IMR-90 (cell line): ENCODE measurements at places on chromosomes 3 and 15.

DNA sequence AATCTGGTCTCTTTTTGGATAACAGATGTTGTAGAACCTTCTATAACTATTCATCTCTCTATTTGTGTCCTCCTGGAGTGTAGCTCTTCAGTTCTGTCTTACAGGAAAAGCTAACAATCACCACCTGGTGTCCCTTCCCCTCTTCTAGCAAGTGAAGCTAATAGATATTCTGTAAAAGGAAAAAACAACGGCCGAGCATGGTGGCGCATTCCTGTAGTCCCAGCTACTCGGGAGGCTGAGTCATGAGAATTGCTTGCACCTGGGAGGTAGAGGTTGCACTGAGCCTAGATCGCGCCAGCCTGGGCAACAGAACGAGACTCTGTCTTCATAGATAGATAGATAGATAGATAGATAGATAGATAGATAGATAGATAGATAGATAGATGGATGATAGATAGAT, 779.4 kb downstream of the TUSC7 start:
- no peak for DNase-seq

- no peak for DNase-seq
These were observed 380.9 kb downstream of the EDEM1 start for GRCh38 chr3:5568451-5568850.

GRCh38 chr3:76025561-76025960, 240.2 kb upstream of the ZNF717 start:
- no peak for DNase-seq

- no peak for DNase-seq
These were observed 249.7 kb downstream of the PTPRG start for GRCh38 chr3:61810953-61811497.

- DNase-seq, result no peak
These were observed 192.1 kb downstream of the RORA start for GRCh38 chr15:61037031-61037430.

- DNase-seq, result peak; percentile 5
These were observed 205.6 kb downstream of the FEZF2 start for GRCh38 chr3:62167566-62168262.

DNA sequence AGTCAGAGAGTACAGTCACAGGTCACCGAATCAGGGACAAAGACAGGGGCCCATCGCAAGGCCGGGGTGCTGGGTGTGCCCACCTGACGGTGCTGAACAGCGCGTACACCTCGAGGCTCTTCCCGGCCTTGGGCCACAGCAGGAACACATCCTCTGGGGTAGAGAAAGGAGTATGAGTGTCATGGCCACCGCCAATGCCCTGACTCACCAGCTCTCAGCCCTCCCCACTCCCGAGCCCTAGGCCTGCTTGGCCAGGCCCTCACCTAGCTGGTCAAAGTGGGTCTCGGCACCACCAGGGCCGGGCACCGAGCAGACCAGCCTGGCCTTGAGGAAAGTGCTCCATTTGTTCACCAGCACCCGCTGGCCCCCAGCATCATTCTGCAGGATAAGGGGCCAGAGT, 4.2 kb downstream of the SEMA3G start:
- no peak for DNase-seq

DNA sequence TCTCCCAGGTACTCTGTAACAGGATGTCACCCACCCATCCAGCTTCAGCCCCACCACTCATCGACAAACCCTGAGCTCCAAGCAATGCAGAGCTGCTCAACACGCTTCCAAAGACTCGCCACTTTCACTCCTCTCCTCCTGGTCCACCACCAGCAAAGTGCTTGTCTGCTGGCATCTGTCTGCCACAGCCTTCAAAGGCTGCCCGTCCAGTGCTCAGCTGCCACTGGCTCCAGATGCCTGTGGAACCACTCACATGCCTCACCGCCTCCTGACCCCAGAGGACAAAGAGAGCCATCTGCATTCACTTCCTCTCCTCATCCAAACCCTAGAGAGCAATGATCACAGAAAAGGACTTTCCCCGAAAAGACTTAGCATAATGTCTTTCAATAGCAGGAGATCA, 109.5 kb upstream of the OCA2 start:
- no peak for DNase-seq

DNA sequence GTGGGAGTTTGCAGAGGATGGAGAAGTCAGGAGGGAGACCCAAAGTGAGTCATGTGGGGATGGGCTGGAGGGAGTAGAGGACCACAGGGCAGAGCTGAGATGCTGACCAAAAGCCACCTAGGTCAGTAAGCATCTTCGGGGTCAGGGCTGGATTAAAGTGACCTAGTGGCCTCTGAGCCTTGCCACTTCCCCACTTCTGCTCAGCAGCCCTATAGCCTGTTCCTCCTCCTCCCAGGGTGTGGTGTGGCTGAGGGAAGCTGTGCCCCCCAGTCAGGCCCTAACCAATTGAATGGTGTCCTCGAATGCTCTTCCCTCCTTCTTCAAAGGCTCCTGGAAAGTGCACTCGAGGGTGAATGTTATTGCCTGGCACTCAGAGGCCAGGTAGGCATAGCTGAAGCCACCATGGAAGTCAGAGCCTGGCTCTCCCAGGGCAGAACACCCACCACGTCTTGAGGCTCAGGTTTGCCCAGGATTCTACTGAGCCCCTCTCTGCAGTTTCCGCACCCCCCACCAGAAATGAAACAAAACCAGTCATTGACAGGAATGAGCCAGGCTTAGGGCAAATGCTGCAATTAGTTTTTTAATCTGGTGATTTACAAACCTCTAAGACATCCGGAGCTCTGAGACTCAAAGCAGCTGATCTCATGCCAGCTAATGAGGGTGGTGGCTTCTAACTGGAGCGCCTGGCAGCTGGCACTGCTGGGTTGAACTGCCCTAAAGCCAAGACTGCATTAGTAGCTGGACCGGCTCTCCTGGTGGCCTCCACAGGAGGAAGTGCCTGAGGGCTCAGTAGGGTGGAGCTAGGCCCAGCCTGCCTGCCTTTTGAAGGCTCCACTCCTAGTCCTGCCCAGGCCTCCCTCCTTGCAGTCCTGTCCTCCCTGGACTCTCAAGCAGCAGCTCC, 26.0 kb upstream of the VIPR1 start:
- DNase-seq, result no peak

DNA sequence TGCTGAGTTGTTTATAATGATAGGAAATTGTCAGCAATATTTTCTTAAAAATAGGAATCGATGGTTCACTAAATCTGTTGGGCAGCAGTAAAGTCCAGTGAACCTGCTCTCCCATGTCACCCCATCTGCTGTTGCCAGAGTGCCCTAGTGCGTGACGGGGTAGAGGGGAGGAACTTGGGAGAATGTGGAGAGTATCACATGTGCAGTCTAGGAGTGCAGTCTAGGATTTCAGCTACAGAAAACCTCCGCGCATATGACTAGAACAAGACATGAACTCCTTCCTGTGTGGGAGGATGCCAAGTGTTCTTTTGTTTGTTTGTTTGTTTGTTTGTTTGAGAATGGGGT, 74.6 kb upstream of the ACAD9 start:
- no peak for DNase-seq

DNA sequence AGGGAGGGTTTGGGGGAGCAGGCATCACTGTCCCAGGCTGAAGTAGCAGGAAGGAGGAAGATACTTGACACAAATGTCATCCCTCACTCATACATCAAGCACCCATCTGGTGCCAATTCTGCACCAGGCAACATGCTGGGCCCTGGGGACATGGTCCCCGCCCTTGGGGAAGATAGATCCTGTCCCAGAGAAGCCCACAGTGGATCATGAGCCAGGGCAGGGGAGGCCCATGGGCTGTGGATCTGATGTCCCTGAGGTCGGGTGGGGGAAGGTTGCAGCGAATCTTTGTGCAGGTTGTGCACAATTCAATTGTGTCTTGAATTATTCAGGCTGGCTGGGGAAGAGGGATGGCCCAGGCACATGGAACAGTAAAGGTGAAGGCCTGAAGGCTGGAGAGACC, 6.4 kb upstream of the CCDC33 start:
- DNase-seq, result no peak

GRCh38 chr3:178370387-178370786, 165.8 kb upstream of the KCNMB2 start:
- DNase-seq, result no peak

DNA sequence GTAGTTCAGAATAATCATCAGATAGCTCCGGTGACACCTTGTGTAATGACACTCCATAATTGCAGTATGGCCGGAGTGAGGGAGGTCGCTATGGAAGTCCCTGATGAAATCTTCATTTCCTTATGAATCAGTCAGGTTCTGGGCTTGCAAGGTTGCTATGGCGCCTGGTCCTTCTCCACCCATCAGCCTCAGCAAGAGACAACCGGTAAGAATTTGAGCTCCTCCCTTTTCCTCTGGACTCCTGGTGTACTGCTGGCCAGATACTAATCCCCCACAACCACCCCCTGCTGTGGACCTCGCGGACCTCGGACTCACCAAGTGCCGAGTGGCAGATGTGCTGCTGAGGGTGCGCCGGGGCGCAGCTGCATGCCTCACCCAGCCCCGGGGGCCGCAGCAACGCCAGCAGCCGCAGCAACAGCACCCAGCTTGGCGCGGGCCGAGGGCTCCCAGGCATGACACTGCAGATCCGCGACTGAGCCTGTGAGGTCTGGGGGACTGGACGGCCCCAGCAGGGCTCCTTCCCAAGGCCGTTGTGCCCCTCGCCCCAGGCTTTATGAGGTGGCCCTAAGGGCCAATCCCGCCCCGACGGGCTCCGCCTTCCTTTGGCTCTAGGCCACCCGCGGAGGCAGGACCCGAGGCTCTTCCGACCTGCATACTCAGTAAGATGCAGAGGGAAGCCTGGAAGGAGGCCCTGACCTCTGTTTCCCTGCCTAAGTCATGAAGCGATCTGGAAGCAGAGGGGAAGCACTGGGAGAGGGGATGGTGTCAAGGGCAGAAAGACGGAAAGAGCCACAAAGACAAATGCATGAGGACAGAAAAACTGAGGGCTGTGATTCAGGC, at the start of gene TIMP4:
TIMP4 (minus strand) TSS at position 526 of the 840 bp plus-strand sequence; CDS start at position 454, 72 bp downstream.
- DNase-seq, result peak; percentile 28

DNA sequence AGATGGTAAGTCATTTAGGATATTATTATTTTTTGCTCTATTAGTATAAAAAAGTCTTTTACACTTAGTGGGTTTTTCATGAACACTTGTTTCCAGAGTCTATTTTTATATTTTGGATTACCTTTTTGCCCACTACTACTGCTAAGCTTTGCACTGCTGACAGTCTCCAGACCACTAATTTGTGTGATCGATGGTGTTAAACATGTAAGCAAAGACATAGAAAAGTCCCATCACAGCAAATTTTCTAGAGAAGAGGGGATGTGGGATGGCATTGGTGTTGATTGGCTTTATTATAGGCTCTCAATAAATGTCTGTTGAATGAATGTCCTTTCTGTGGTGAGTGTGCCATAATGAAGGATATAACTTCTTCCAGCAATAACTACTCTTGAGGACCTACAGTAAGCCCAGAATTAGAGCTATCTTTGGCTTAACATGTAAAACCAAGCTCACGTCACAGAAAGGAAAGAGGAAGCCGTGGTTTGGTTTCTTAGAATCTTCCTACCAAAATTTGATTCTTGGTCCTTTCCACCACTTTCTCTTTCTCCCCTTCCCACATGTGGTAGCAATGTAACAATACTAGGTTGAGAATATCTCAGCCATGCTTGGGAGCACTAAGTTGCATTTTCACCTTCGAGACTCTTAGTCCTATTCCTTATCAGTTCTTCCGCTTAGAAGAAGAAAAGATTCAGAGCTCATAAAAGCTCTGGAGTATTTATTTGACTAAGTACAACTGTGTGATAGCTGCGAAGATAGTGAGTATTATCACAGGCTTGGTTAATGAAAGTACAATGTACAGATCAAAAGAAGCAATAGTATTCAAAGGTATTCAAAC, 90.6 kb upstream of the UMPS start:
- DNase-seq, result no peak

- no peak for DNase-seq
These were observed 248.7 kb upstream of the CBLB start for GRCh38 chr3:106117490-106117858.

DNA sequence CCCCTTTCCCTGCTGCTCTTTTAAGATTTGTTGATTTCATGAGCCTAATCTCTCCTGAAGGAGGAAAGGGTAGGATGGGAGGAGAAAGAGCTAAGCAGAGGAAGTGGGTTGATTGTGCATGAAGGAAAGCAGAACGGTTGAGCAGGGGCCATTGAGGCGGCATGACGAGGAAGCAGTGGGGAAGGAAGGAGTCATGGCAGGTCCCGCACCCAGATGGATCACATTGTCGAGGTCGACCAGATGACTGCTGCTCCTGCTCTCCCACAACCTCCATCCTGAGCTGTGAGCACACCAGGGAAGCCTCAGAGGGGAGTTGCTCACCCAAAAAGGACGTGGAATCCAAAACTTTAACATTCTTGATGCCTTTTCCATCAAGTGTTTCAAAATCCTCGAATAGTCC, 42.8 kb downstream of the ABTB1 start:
- DNase-seq, result no peak

DNA sequence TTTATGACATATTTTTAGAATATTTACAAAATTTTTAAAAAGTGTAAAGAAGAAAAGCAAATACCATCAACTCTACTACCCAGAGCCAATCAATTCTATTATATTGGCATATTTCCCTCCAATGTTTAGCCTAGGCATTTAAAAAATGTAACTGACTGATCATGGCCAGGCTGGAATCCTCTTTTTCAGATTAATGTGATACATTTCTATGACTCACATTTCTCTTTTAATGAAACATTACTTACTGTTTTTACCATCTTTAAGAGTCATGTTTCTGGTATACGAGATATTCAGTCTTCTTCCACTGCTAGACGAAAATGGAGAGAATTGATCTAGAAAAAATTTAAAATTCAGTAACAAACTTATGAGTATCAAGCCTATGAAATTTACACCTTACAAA, 53.4 kb upstream of the DCUN1D1 start:
- DNase-seq, result peak; percentile 68

- no peak for DNase-seq
These were observed 172.7 kb upstream of the ADAMTS9 start for GRCh38 chr3:64860536-64860870.

DNA sequence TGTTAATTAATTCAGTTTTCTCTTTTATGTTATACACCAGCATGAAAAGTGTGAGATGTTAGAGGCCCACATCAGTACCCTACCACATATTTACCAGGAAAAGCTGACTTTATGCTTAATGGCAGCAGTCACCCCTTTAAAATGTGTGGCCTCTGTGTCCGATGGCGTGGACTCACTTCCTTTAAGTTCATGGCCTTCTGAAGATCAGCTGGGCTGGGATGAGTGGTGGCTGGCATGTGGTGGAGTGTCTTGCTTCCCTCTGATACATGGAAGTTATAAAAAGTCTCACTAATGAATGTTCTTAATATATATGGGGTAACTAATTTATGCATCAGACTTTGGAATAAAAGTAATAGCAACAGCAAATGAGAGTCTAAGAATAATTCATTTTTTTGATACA, 32.1 kb downstream of the PPARG start:
- DNase-seq, result no peak
